ENCODE measurements at places on chromosomes 6 and 20.

DNA sequence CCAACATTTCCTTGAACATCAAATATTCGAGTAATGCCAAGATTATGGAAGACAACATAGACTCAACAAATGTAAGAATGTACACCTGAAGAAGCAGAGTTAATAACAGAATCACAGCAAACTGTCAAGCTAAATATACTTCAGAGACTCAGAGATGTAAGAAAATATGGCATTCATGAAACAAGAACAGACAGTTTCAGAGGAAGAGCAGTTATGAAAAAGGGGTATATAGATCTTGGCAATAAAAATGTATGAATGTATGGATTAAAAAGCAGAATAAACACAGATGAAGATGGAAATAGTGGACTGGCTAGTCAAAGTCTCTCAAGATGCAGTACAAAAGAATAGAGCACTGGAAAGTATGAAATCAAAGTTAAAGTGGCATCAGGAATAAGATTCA, 18.4 kb downstream of the RRAGD start:
- no peak for DNase-seq

DNA sequence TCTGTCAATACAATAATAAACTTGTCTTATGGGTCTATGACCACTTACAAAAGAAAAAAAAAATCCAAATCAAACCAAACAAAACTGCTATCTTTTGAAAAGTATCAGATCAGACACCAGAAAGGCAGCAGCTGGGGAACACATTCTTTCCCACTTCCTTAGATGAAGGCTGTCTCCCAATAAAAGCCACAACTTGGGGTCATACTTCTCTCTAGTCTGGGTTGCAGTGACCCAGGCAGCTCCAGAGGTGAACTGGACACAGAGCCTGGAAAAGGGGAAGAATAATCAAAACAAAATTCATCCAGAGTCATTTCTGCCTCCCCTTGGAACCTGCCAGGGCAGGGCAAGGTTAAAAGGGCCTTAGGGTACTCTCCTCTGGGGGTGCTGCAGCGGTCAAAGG, 19.1 kb downstream of the ATXN1 start:
- DNase-seq = no peak

GRCh38 chr6:125114248-125114858, 39.2 kb upstream of the TPD52L1 start:
- DNase-seq = peak; percentile 50

- DNase-seq = no peak
Observed at GRCh38 chr6:43367245-43367984, 2.0 kb downstream of the ZNF318 start.

GRCh38 chr6:8073758-8074157, 9.6 kb upstream of the BLOC1S5 start:
- DNase-seq = no peak

- DNase-seq = no peak
Observed at GRCh38 chr6:77183447-77183846, 279.8 kb downstream of the HTR1B start.

GRCh38 chr6:148934539-148934938, 187.7 kb downstream of the UST start:
- peak; percentile 68 for DNase-seq

GRCh38 chr6:21265034-21265729, 328.4 kb upstream of the SOX4 start:
- DNase-seq = no peak

DNA sequence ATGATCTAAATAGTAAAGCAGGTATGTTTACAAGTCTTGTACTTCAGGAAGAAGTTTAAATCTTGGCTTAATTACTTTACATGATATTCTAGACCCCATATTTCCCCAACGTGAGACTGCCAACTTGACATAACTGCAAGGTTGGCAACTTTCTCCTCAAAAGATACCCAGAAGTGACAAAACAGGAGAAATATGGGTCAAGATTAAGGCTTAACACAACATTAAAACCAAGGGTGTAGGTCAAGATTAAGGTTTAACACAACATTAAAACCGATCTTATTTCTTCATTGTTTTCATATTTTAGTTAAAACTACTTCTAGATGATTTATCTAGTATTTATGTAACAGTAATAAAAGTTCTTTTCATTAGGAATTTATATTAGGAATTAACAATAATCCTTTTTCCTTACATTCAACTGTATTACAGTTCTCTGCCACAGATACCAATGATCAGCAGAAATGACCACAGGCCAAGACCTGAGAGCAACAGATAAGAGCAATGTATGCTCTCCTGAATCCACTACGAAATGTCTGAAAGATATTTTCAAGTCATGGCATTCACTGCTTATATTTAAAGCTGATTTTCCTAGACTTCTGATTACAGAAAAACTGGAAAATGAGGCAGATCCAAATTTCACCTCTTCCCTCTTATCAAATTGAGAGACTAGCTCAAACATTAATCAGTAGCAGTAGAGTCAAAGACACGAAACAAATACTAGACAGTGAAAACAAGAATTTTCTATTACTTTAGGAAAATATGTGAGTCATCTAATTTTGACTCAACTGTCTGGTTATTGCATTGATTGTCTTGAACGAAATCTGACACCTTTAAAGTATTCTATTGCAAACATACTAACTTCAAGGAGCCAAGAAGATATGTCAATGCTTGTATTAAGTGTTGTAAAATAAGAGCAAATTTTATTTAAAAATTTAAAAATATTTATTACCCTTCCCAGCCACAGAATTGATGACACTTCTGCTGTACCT, 72.3 kb downstream of the RNGTT start:
- DNase-seq = no peak

- DNase-seq = no peak
Observed at GRCh38 chr6:124131259-124131658, 327.6 kb downstream of the NKAIN2 start.

DNA sequence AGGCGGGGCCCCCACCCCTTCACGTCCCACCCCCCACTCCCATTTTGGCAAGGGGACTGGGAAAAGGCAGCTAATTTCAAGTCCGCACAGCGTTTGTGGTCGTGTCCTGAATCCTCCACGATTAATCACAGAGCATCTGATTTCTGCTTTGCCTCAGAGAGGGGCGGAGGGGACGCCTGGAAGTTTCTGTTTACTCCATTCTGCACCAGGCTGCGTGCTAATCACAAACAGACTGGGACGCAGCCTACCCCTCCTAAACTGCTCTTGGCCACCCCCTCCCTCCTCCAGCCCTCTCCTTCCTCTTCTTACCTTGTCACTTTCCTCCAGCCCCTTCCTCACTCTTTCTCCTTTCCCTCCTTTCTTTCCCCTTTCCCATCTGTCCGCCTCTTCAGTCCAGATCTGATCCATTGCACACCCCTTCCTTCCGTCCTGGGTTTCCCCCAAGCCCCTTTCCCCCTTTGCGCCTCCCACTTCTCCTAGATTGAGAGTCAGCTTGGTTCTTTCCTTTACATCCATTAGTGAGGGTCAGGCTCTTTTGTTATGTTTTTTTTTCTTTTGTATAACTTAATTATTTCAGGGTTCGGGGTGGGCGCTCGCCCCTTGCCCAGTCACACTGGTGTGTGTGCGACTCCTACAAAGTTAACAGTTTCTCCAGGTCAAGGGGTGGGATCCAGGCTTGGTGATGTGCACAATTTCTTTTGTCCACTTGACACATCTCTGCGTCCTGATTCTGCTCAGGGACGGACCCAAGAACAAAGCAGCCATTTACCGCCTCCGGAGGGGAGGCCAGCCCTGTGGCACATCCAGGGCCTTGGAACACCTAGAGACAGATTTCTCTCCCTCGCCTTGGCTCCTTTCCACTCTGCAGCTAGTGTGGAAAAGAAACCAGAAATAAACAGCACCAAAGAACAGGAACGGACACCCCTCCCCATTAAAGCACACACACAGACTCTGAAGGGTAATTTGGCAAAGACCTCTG, 520 bp upstream of the RIPOR3 start:
- no peak for DNase-seq

Data from AG08395 (cell line).